Activated T-helper 2 cell treated with anti-CD3 and anti-CD28 coated beads, Interferon-gamma antibody, Interleukin-2, Interleukin-4, amounts not matched to agents 10 μg/mL and 5 μg/mL and 100 μg/mL, durations not matched to agents 14 hours and 24 hours and 36 hours (primary cell): ENCODE measurements at places on chromosomes 3 and 15.

DNA sequence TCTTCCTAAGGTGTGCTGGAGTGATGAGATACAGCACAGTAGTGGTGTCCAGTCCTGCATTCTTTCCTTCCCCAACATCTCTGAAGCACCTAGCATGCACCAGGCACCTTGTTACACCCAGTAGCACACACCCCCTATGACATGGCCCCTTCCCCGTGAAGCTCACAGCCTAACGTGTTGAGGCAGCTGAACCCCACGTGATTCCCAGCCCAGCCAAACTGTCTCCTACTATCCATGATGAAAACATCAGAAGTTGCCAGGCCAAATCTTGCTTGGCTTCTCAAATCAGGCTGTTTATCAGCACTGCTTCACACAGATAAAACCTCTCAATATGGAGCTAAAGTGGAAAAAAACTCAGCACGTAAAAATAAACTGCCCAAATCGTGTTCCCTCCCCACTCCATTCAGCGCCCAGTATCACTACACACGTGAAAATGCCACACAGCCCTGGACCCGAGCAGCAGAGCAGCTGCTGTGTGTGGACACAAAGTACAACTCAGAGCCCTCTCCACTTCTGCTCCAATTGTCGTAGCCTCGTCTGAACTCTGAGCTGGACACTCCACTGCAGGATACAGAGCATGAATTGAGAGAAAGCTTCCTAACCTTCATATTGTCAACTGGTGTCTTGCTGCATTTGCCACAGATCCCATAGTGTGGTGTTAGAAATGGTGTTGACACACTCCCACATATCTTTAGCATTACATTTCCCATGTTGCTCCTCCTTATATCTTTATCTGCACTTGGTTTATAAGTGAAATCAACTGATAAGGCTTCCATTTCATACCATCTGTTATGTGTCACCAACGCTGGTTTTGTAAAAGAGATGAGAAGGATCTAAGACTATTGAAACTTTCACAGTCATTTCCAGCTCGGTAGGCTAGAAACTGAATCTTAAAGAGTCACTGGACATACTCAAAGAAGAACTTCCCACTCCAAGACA lies 279.8 kb downstream of the RORA start:
- H3K4me1 ChIP-seq = no peaks in the 10 kb centered on the region
- H3K36me3 ChIP-seq = no peaks in the 10 kb centered on the region
- DNase-seq = no peak
- no peak overlapping the region for H3K4me3 ChIP-seq

DNA sequence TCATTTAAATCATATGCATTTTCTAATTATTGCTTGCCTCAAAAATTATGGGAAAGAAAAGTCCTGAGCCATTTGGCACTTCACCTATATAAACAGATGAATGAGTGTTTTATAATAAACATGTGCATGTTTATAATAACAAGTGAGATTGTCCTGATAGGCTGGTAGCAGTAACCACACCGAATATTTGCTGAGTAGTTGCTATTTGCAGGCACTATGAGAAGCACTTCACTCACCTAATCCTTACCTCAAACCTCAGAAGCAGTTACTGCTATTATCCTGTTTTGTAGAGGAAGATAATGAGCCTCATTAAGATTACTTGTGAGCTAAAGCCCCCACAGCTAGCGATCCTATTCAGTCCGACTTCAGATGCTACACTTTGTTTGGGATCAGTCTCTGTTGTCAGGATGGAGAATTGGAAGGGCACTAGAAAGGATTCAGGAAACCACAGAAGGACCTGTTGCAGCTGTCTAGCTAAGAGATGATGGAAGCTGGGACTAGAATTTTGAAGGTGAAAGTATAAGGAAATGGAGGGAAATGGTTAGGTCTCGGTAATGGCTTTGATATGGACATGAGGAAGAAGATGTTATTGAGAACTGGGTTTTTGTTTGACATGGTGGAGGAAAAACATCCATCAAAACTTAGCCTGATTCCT lies 28.4 kb upstream of the MAGI1 start:
- DNase-seq = no peak
- H3K27me3 ChIP-seq = no peaks in the 10 kb centered on the region
- no peaks in the 10 kb centered on the region for H3K36me3 ChIP-seq
- H3K4me3 ChIP-seq = no peak overlapping the region
- H3K27ac ChIP-seq = no peak overlapping the region

DNA sequence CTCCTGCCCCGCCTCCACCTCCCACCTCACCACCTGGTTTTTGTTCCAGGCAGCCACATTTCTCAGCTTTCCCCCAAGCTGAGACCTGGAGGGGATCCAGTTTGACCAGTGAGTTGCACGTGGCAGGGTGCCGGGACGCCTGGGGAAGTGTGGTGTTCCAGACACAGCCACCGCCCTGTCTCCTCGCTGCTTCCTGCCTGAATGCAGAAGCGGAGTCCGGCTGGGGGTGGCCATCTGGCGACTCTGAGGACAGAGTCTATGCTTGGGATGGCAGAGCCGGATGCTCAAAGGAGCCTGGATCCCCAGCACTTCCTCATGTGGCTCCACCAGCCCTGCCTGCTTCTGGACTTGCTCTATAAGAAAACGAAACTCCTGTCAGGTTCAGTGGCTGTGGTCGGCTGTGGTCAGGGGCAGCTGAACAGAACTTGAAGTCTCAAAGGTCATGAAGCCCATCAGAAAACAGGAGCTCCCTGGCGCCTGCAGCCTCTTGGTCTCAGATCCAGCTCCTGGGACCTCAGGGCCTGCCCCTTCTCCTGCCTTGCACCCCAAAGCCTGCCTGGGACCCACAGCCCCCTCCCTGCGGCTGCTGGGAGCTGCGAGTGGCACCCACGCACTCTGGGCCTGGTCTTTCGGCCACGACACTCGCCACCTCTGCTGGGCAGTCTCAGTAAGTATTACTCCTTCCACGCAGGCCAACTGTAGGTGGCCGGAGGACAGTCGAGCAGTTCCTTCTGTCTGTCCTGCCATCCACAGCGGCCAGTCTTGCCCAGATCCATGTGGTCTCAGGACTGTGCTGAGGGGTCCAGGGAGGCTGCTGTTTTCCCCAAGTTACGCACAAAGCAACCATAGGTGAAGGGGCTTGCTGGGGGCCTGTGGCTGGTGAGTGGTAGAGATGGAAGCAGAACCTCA lies 112.8 kb upstream of the MEF2A start:
- no peak for DNase-seq
- peaks cover 2% of the 10 kb centered on the region for H3K27me3 ChIP-seq
- H3K36me3 ChIP-seq = no peaks in the 10 kb centered on the region
- peaks cover 43% of the 10 kb centered on the region for H3K4me1 ChIP-seq

DNA sequence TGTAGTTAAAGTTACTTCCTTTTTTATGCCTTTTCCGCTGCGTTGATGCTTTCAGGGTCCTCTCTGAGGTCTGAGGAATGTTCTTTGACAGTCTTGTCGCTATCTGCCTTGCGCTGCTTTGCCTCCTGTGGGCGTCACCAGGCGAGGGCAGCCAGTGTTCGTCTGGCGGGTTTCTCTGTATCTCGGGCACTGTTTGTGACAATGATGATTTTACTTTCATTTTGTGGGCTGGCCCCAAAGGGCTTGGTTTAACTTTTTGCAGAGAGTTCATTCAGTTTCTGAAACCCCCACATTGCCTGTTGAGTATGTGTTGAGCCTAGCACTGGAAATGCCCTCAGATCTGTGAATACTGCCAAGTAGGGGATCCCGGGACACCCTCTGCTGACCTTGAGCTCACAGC lies 24.6 kb upstream of the SACM1L start:
- H3K4me1 ChIP-seq = peaks cover 52% of the 10 kb centered on the region
- H3K27ac ChIP-seq = peak overlapping the region; percentile 88
- H3K27me3 ChIP-seq = no peaks in the 10 kb centered on the region
- peaks cover 45% of the 10 kb centered on the region for H3K36me3 ChIP-seq
- peak; percentile 71 for DNase-seq

- H3K27me3 ChIP-seq = no peaks in the 10 kb centered on the region
- no peak overlapping the region for H3K27ac ChIP-seq
Observed at GRCh38 chr3:138640537-138640936, 32.0 kb downstream of the FAIM start.

DNA sequence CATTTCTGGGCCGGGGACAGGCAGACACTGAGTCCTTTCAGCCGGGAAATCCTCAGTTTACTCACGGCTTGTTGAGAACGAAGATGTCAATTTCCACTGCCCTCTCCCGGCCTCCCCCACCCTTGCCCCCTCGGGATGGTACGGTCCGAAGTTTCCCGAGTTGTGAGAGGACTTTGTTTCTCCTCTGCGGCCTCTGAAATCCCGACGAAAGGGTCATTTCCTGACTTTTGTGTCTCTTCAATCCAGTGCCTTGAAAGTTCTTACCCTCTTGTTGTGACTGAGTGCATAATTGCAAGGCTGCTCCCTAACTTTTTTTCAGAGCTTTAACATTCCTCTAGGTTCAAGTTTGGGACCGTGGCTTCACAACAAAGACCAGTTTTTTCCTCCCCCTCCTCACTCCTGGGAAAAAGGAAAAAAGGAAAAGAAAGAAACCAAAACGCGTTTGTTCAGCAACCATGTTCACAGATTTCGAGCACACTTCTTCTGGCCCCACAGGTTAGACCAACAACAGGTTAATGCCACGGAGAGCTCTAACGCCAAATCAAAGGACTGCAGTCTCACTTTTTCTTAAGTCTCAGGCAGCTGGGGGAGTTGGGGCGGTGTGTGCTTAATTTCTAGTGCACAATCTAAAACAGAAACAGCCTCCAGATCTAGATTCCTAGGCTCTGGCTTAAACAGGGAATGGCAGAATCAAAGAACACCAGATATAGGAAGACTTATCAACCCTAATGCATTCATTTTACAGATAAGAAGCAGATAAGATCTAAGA lies 138.9 kb downstream of the TMCO5A start:
- H3K36me3 ChIP-seq = no peaks in the 10 kb centered on the region
- no peak overlapping the region for H3K27ac ChIP-seq
- no peak for DNase-seq
